Lower leg skin (tissue), 4 donors: ENCODE measurements at places on chromosomes 6 and 20.

DNA sequence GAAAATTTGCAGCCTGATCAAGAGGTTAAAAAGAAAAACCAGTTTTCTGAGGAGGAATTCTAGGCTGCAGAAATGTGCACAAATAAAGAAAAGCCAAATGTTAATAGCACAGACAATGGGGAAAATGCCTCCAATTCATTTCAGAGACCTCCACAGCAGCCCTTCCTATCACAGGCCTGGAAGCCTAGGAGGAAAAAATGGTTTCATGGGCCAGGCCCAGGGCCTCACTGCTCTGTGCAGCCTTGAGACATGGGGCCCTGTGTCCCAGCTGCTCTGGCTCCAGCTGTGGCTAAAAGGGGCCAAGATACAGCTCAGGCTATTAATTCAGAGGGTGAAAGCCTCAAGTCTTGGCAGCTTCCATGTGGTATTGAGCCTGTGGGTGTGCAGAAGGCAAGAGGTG, 18.9 kb downstream of the AHI1 start:
- DNase-seq: no peak

GRCh38 chr6:91994787-91995186, 1407.9 kb upstream of the MAP3K7 start:
- no peak for DNase-seq

DNA sequence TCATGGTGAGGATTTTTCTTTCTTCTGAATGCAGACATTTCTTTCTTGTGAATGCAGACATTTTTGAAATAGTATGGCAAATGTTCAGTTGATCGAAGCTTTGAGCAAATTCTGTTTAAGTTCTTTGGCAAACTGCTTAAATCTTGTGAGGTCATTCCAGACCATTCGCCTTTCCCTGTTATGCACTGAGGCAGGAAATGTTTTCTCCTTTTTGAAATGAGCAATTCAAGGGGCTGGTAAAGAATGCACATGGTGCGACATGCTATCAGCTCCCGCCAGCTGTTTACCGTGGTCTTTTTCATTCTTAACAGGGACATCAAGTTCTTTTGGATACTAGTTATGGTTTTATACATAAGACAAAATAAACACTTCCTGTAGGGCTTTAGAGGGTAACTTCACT, 112.0 kb upstream of the CCN2 start:
- DNase-seq: no peak

- no peak for DNase-seq
These were observed 112.9 kb upstream of the RPS6KA2 start for GRCh38 chr6:166739976-166740318.

DNA sequence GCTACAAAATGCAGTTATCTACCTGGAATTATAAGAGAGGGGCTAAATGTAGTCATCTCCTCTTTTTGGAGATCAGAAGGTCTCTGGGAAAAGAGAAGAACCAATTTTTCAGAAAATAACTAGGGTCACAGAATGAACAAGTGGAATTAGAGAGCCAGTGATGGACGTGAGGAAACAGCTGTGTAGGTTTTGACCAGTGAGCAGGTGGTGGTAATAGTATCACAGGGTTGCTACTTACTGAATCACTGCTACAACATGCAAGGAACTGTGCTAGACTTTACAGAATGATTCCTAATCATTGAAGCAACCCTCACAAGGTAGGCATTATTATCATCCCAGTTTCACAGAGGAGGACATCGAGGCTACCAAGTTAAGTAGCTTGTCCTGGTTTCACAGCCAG, 1.7 kb downstream of the ATP6V1G2 start:
- no peak for DNase-seq
